ENCODE measurements at places on chromosomes 3 and 15.

GRCh38 chr3:189914799-189915198, 205.9 kb downstream of the P3H2 start:
- no peak for DNase-seq

- no peak for DNase-seq
Measured at GRCh38 chr3:106946866-106947265, 430.4 kb upstream of the CCDC54 start.

DNA sequence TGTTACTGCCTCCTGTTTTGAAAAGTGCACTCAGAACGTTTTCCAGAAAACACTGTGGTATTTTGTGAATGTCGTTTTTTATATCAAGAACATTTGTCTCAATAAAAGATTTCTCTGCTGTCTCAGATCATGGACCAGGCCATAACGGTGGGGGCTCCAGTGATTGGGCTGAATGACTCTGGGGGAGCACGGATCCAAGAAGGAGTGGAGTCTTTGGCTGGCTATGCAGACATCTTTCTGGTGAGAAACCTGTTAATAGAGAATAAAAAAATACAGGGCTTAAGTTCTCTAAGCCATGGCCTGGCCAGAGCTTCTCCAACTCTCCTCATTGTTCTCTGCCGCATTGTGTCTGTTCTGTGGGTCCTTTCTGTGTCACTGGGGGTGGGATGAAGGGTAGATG, 11.7 kb downstream of the PCCB start:
- no peak for DNase-seq

DNA sequence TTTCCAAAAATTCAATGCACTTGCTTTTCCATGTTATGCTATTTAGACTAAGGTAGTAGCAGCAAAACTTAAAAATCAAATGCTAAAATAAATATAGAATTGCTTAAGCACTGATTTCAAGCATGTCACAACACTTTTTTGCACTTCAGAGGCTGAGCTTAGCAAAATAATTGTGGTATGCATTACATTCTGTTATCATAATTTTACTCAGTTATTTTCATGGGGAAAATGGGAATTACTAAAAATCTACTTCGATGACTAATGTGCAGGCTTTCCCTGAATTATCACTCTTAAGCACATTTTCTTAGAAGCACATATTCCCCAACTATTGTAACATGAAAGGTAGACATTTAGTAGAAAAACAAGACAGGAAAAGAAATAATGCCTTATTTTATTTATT, 322.4 kb upstream of the CBLB start:
- DNase-seq: no peak

DNA sequence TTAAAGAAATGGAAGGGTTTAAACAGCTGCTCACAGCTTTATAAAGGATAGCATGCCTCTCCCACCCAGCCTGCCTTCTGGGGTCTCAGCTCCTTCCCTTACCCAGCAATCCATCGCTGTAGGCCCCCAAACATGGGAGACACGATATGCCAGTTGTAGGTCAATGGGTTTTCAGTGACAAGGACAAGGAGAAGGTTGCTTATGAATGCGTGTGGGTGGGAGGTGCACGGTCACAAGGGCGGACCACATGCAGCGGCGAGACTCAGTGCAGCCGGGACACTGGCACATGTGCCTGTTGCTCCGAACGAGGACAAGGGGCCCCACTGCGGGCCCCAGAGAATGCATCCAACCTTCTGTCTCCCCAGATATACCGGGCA, 67.0 kb downstream of the MGLL start:
- DNase-seq: no peak

DNA sequence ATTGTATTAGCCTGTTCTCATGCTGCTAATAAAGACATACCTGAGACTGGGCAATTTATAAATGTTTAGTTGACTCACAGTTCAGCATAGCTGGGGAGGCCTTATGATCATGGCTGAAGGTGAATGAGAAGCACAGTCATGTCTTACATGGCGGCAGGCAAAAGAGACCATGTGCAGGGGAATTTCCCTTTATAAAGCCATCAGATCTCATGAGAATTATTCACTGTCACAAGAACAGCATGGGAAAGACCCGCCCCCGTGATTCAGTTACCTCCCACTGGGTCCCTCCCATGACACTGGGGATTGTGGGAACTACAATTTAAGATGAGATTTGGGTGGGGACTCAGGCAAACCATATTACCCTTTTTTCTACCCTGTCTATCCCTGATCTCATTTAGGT, 51.5 kb upstream of the MYZAP start:
- no peak for DNase-seq

GRCh38 chr15:58228718-58229117, 90.5 kb downstream of the AQP9 start:
- DNase-seq: no peak

GRCh38 chr3:193515966-193516365, 38.7 kb downstream of the ATP13A4 start:
- no peak for DNase-seq

Measured in stimulated activated CD4-positive, alpha-beta T cell treated with anti-CD3 and anti-CD28 coated beads, Interleukin-1b, Interleukin-23, amount 100 ng/mL, for 24 hours (primary cell).